Cardiac septum (tissue), 1 donor: ENCODE measurements at places on chromosomes 16 and 17.

DNA sequence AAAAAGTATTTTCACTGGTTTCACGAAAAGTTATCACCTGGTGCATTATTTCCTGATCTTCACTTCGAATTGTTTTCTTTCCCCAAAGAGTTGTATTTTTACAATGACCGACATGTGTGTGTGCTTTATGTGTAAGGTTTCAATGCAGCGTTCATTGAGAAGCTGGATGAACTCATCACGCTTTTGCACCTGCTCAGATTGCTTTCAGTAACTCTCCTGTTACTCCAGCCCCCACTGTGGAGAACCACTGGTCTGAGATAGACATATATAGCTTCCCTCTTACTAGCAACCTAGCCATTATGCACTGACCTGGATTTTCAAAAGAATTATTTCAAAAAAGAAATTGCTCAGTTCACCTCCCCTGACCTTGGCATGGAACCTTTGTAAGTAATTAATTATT, 178.3 kb upstream of the CHMP6 start:
- peak; percentile 6 for DNase-seq

GRCh38 chr17:81722184-81723120, 10.4 kb downstream of the SLC25A10 start:
- no peak for DNase-seq

DNA sequence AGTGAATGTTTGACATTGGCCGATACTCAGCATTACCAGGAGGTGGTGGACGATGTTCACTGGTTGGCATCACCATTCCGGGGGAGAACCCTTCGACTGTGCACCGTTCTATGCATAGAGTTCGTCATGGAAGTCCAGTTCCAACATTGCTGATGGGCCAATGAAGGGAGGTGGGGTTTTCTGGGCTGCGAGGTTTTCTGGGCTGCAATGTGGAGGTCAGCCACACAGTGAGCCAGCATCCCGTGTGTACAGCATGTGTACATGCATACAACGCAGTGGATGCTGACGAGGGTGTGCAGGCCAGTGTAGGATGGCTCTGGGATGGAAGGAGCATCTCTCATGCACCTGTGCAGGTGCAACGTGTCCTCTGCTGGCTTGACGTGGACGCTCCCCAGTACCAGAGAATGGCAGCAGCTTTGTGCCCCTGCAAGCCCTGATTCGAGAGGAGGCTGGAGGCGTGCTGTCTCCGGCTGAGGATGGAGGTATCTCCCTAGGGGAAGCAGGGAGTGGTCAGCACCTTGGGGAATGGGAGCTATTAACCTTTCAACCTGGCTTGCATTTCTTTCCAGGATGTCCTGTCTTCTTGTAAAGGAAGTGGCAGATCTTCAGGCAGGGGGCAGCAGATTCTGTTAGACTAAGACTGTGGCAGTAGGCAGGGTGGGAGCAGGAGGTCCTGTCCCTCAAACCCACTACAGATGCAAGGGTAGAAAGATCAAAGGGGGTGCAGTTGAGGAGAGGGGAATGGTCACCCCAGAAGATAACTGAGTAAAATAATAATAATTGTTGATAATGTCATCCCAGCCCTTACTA, 98.2 kb downstream of the CYLD start:
- DNase-seq: no peak

GRCh38 chr17:55420067-55420775, 1.4 kb downstream of the MMD start:
- DNase-seq: no peak

GRCh38 chr17:44192750-44193149, 6.0 kb downstream of the TMUB2 start:
- DNase-seq: no peak

GRCh38 chr17:55450232-55450825, 28.7 kb upstream of the MMD start:
- DNase-seq: no peak

DNA sequence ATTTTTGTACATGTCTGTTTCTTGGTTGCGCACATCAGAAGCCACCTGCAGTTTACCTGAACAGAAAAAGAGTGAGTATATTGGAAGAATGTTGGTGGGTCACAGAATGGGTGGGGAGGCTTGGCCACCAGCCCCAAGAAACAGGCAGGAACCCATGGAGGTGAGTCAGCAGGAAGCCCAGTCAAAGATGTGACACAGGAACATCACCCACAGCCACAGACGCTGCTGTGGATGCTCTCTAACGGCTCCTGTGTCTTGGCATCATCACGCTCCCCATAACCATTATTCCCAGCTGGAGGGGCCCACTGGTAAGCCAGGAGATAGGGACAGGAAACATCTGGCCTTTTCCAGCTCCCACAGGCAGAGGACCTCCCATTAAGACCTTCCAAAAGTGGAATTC, 94.0 kb upstream of the WSB1 start:
- DNase-seq: no peak

GRCh38 chr17:59388069-59388556, 56.7 kb downstream of the YPEL2 start:
- DNase-seq: no peak

GRCh38 chr17:48219617-48220016, 112.1 kb downstream of the SNX11 start:
- no peak for DNase-seq

DNA sequence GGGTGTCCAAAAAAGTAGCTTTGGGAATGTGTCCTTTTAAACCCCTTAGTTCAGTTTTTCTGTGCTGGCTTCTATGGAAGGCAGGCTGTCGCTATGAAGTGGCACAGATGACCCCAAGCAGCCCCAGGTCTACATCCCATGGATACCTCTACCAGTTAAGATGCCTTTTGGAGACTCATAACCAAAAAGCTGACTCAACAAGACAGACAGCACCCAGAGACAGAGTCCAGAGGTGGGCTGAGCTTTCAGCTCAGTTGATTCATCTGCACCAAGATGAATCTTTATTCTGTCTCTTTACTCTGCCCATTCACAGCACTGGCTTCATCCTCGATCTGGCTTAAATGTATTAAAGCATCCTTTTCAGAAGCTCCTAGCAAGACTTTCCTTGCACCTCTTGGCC, 29.8 kb upstream of the RBBP6 start:
- DNase-seq: no peak

DNA sequence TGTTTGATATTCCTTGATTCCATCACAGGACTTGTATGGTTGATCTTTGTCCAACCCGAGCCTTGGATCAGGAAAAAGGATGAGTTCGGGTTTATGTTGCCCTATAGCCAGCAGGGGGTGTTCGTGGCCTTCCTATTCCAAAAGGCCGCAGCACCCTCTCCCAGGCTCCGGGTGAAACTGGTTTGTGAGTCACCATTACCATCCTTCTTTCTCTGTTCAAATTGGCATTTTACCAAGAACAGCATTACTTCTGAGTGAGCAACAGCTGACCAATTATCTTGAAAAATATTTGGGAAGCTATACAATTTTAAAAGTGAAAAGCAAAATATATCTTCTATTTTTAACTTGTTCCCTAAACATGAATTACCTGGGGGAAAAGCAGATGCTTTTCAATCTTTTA, 24.3 kb upstream of the KRT20 start:
- peak; percentile 82 for DNase-seq

DNA sequence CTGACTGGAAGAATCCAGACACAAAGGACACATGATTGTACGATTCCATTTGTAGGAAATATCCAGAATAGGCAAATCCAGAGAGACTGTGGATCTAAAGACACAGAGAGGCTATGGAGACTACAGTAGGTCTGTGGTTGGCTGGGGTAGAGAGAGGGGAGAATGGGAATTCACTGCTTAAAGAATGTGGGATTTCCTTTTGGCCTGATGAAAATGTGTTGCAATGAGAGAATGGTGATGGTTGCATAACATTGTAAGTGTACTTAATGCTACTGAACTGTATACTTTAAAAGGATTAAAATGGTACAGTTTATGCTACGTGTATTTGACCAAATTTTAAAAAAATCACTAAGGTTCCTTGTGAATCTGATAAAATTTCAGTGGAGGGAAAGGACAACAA, 62.1 kb downstream of the GPRC5B start:
- no peak for DNase-seq

DNA sequence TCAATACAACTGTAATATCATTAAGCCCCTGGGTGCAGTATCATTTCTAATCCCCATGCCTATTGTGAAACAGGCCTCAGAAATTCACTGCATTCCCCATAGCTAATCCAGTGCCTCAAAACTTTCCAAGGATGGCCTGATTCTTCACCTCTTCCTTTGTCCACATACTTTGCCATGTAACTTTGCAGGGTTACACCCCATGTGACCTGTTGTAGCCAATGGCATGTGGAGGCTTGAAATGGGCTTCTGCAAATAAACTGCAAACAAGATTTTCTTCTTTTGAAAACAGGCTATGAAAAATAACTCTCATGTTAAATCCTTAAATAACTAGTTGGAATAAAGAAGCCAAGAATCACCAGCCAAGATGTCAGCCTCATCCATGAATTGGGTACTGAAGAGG, 35.9 kb downstream of the ABCA10 start:
- no peak for DNase-seq

DNA sequence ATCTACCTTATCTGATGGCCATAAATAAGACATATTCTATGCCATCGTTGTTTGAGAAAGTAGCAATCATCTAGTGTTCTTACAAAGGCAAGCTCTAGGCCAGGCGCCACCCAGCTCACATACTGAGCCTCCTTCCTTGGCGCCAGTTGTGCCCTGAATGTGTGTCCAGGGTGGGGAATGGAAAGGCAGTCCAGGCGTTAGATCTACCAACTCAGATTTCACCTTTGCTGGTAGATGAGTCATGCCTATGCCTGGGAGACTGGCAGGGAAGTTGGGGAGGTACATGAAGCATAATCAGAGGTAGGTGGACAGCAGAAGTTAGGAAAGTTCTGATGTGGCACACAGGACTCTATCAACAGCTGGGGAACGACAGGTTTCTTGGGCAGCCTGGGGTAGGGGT, 23.6 kb downstream of the SDR42E1 start:
- DNase-seq: no peak

DNA sequence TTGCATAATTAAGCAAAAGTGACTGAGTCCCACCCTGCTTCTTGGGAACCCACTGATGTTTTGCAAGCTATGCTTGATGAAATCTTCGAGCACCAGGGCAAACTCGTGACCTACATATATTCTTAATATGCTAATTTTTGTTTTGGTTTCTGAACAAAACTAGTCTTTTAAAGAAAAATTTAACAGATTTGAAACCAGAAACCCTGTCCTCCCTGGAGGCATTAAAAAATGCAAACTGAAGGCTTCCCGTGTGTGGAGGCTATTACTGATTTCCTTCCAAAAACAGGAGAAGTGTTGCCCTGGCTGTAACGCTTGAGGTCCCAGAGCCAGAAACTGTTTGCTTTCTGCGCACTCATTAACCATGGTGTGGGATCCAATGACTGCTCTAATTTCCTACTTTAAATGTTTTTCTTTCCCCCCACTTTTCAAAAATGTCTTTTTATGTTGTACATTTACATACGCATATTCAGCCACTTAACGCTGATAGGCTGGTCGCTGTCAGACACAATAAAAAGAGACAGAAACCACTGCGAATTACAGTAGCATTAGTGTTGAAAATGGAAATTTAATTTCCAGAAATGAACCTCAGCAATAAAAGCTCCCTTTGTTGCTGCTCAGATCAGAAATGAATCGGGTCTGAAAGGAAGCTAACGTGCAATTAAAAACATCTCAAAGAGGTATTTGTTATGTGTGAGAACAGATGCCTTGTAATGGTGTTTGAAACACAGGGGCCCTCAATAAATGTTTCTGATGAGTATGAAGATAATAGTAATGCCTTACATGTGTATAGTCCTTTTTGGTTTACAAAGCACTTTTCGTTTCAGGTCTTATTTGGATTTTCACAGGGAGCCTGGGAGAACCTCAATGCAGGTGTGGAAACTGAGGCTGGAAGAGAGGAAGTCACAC, 39.9 kb upstream of the IRX6 start:
- no peak for DNase-seq

DNA sequence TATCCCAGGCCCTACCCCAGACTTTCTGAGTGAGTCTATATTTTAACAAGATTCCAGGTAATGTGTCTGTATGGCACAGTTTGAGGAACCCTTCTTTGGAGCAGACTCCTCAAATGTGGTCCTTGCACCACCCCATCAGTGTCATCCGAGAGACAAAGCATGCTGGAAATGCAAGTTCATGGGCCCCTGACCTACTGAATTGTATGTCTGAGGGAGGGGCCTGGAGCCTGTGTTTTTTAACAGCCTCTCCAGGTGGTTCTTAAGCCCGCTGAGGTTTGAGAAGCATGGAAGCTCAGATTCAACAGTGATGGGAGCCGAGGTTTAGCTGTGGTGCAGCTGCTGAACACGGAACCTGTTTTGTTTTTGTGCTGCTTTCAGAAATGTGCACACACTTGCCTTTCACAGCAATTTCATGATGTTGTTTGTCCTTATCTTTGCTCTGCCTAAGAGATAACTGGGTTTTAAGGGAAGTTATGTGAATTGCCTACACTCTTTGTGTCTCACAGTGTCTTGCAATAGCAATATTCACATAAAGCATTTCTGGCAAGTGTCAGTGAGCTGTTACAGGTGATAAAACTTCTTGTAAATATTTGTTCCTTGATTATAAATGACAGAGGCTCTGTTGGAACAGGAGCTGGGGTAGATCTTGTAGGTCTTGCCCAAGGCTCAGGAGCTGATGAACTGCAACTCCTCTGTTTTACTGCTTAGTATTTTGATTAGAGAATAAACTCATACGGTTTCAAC, 32.0 kb upstream of the IL34 start:
- no peak for DNase-seq

- no peak for DNase-seq
These were observed 81.6 kb upstream of the LGALS9 start for GRCh38 chr17:27549251-27549893.

- peak; percentile 99 for DNase-seq
These were observed at the start of gene SOCS3 for GRCh38 chr17:78359997-78360370. SOCS3 (minus strand) TSS chr17:78360077; CDS start chr17:78359095, 982 bp downstream.

GRCh38 chr17:82781894-82782274, 30.0 kb downstream of the TBCD start:
- DNase-seq: peak; percentile 92

DNA sequence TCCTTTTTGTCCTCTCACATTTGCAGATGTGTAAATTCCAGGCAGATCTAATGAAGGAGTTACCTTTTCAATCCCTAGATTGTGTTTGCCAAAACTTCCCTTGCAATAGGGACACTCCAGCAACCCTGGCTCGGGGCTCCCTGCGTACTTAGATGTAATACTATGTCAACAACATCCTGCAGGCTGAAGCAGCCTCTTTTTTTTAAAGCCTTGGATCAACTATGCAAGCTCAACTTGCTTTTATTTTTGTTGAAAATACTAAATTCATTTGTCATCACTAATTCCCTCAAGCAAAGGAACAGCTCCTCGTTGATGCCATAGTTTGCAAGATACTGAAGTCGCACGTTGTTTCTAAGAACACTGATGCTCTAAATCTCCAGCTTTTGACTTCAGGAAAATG, 59.1 kb downstream of the GRIN2A start:
- DNase-seq: no peak

DNA sequence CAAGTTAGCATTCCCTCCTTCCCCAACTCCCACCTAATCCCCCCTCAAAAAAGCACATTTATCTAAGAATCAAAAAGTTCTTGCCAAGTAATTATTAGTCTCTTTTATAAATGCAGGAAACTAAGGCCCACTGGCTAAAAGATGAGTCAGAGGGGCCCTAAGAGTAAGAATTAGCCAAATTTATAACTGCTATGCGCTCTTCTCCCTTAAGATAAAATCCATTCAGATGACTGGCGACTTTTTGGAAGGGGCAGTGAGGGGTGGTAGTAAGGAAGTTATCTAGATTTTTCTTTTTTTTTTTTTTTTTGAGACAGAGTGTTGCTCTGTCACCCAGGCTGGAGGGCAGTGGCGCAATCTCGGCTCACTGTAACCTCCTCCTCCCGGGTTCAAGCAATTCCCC, 17.1 kb downstream of the ZNF652 start:
- no peak for DNase-seq

- no peak for DNase-seq
These were observed 2.3 kb downstream of the NGFR start for GRCh38 chr17:49497148-49498028.
